Peyer's patch (tissue), 4 donors: ENCODE measurements at places on chromosomes 5 and 9. TPM values are rescaled to one million over a fixed set of nuclear protein-coding genes. Genes with fewer than 3 reads are reported as not detected.
A peak's percentile ranks its signal among the peaks of the same experiment; 100 is the strongest.

GRCh38 chr5:63401436-63402046 is 560.7 kb downstream of the HTR1A start:
- H3K36me3 ChIP-seq, result no peaks in the 10 kb centered on the region
- no peak overlapping the region for H3K27ac ChIP-seq
- H3K4me3 ChIP-seq, result no peak overlapping the region

GRCh38 chr5:119333421-119333851 is 22.4 kb upstream of the TNFAIP8 start:
- no peaks in the 10 kb centered on the region for H3K27me3 ChIP-seq
- H3K27ac ChIP-seq, result peak overlapping the region; percentile 4
- no peaks in the 10 kb centered on the region for H3K36me3 ChIP-seq
- H3K4me3 ChIP-seq, result peak overlapping the region; percentile 16

- H3K27me3 ChIP-seq, result no peaks in the 10 kb centered on the region
- H3K36me3 ChIP-seq, result no peaks in the 10 kb centered on the region
- H3K4me1 ChIP-seq, result no peaks in the 10 kb centered on the region
- DNase-seq, result no peak
- H3K27ac ChIP-seq, result no peak overlapping the region
These were observed 52.9 kb upstream of the VLDLR start for GRCh38 chr9:2568689-2569088.

Gene KCNN2
- not detected for total RNA-seq

Gene LHX2
- total RNA-seq, result not detected

- peaks cover 11% of the 10 kb centered on the region for H3K4me1 ChIP-seq
- no peaks in the 10 kb centered on the region for H3K36me3 ChIP-seq
These were observed 1.3 kb downstream of the ANP32B start for GRCh38 chr9:97984188-97985057.

Gene PPP1R26
- 12.4 TPM for total RNA-seq

GRCh38 chr9:79812507-79813257 is 240.9 kb downstream of the TLE4 start:
- DNase-seq, result peak; percentile 51
- no peaks in the 10 kb centered on the region for H3K4me1 ChIP-seq
- H3K4me3 ChIP-seq, result no peak overlapping the region
- no peaks in the 10 kb centered on the region for H3K36me3 ChIP-seq
- H3K27ac ChIP-seq, result no peak overlapping the region

DNA sequence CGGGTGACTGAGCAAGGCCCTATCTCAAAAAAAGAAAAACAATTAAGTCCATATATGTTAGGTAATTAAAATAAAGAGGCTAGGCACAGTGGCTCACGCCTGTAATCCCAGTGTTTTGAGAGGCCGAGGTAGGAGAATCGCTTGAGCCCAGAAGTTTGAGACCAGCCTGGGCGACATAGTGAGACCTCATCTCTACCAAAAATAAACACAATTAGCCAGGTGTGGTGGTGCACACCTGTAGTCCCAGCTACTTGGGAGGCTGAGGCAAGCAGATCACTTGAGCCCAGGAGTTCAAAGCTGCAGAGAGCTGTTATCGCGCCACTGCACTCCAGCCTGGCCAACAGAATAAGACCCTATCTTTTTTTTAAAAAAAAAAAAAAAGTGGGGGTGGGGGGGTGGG is 12.3 kb downstream of the WHRN start:
- no peaks in the 10 kb centered on the region for H3K27me3 ChIP-seq
- H3K4me3 ChIP-seq, result no peak overlapping the region
- DNase-seq, result no peak
- H3K27ac ChIP-seq, result no peak overlapping the region
- H3K4me1 ChIP-seq, result no peaks in the 10 kb centered on the region
- H3K36me3 ChIP-seq, result no peaks in the 10 kb centered on the region

Gene GALNT12
- 118 TPM for total RNA-seq

Gene ANKRD18A
- 9.0 TPM for total RNA-seq

- DNase-seq, result no peak
- H3K36me3 ChIP-seq, result no peaks in the 10 kb centered on the region
- no peaks in the 10 kb centered on the region for H3K27me3 ChIP-seq
- H3K27ac ChIP-seq, result peak overlapping the region; percentile 1
These were observed 73.0 kb downstream of the MRPS27 start for GRCh38 chr5:72246954-72247442.

DNA sequence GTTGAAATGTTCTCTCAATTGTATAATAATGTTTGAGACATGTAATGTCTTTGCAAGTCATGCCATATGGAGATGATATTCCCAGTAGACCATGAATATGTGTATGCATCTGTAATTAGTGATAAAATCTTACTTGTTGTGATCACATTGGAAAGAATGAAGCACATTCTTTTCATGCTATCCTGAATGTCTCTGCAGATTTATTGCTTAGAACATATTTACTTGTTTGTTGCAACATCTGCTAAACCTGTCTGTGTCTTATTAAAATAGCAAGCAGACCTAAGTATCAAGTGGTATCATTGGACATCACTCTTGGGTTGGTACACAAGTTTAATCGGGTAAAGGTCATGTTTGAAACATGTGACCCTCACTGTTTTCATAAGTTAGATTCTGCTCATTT is 265.5 kb upstream of the CD180 start:
- H3K4me1 ChIP-seq, result no peaks in the 10 kb centered on the region
- H3K27ac ChIP-seq, result no peak overlapping the region
- no peak for DNase-seq
- H3K4me3 ChIP-seq, result no peak overlapping the region
- H3K36me3 ChIP-seq, result no peaks in the 10 kb centered on the region

GRCh38 chr5:16544607-16545374 is 72.0 kb downstream of the RETREG1 start:
- no peaks in the 10 kb centered on the region for H3K27me3 ChIP-seq
- no peak overlapping the region for H3K27ac ChIP-seq
- no peaks in the 10 kb centered on the region for H3K36me3 ChIP-seq
- H3K4me3 ChIP-seq, result no peak overlapping the region

Gene IRX1
- total RNA-seq, result not detected

- no peaks in the 10 kb centered on the region for H3K4me1 ChIP-seq
- H3K36me3 ChIP-seq, result no peaks in the 10 kb centered on the region
- peak overlapping the region; percentile 77 for H3K4me3 ChIP-seq
- no peak for DNase-seq
These were observed 625 bp upstream of the UBLCP1 start for GRCh38 chr5:159262472-159262858.

DNA sequence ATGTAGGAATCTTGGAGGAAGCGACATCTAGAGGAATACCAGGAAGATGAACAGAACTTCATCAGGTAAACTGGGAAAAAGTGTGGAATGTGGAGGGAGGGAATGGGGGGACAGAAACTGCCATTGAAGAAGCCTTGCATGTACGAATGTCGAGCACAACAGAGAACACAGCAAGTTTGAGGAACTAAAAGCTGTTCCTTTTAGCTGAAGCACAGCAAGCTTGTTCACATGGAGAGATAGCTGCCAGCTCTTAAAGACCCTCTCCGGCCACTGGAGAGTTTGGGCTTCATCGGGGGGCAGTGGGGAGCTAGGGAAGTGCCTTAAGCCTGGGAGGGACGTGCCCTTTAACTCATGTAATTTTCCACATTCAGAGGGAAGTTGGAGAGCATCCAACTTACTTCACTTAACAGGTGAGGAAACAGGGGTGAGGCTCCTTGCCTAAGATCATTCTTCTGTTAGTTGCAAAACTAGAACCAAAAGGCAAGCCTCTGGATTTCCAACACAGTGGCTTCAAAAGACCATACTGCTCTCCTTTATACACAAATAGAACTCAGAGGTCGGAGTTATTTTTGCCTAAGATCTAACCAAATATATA is 2.3 kb upstream of the CYFIP2 start:
- H3K27me3 ChIP-seq, result no peaks in the 10 kb centered on the region
- no peak overlapping the region for H3K4me3 ChIP-seq
- H3K4me1 ChIP-seq, result no peaks in the 10 kb centered on the region
- H3K27ac ChIP-seq, result no peak overlapping the region
- H3K36me3 ChIP-seq, result no peaks in the 10 kb centered on the region

- no peaks in the 10 kb centered on the region for H3K4me1 ChIP-seq
- H3K27me3 ChIP-seq, result peaks cover 5% of the 10 kb centered on the region
- no peaks in the 10 kb centered on the region for H3K36me3 ChIP-seq
- H3K4me3 ChIP-seq, result no peak overlapping the region
- H3K27ac ChIP-seq, result no peak overlapping the region
- DNase-seq, result no peak
These were observed 11.2 kb downstream of the CDKN2A start for GRCh38 chr9:21982861-21983560.

DNA sequence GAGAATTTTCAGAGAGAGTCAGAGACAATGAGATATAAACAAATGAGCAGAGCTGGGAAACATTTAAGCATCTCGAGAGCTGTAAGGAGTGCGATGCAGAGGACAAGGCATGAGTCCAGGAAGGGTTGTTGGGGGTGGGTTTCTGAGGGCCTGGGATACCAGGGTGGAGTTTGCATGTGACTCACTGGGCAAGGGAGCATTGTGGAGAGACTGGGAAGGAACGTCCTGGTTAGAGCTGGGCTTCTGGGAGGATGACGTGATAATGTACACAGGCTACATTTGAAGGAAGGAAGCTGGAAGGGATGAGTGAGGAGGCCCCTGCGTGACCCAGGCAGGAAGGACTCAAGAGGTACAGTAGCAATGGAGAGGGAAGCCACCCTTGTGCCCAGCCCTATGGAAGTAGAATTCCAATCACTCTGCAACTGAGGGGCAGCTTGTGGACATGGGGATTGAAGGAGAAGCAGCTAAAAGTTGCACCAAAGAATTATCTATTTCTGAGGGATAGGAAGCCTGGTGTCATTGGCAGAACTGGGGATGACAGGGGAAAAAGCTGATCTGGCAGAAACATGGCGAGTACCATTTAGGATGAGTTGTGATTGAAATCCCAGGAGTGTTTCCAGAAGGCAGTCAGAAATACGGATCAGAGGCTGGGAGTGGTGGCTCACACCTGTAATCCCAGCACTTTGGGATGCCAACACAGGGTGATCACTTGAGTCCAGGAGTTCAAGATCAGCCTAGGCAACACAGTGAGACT is 59.3 kb upstream of the AFAP1L1 start:
- no peaks in the 10 kb centered on the region for H3K27me3 ChIP-seq
- no peak for DNase-seq
- H3K27ac ChIP-seq, result peak overlapping the region; percentile 52
- no peaks in the 10 kb centered on the region for H3K36me3 ChIP-seq
- H3K4me3 ChIP-seq, result no peak overlapping the region
- H3K4me1 ChIP-seq, result no peaks in the 10 kb centered on the region

Gene PTGDS
- total RNA-seq, result 4.4 TPM

Gene DNAI1
- not detected for total RNA-seq

GRCh38 chr9:97293818-97294217 is 13.6 kb upstream of the CCDC180 start:
- peaks cover 17% of the 10 kb centered on the region for H3K36me3 ChIP-seq
- no peak for DNase-seq
- peak overlapping the region; percentile 35 for H3K27ac ChIP-seq
- H3K27me3 ChIP-seq, result no peaks in the 10 kb centered on the region
- no peak overlapping the region for H3K4me3 ChIP-seq
- H3K4me1 ChIP-seq, result no peaks in the 10 kb centered on the region

- no peaks in the 10 kb centered on the region for H3K27me3 ChIP-seq
- no peak overlapping the region for H3K27ac ChIP-seq
- no peak overlapping the region for H3K4me3 ChIP-seq
- H3K36me3 ChIP-seq, result no peaks in the 10 kb centered on the region
These were observed 130.1 kb downstream of the C5orf15 start for GRCh38 chr5:133838286-133838685.

DNA sequence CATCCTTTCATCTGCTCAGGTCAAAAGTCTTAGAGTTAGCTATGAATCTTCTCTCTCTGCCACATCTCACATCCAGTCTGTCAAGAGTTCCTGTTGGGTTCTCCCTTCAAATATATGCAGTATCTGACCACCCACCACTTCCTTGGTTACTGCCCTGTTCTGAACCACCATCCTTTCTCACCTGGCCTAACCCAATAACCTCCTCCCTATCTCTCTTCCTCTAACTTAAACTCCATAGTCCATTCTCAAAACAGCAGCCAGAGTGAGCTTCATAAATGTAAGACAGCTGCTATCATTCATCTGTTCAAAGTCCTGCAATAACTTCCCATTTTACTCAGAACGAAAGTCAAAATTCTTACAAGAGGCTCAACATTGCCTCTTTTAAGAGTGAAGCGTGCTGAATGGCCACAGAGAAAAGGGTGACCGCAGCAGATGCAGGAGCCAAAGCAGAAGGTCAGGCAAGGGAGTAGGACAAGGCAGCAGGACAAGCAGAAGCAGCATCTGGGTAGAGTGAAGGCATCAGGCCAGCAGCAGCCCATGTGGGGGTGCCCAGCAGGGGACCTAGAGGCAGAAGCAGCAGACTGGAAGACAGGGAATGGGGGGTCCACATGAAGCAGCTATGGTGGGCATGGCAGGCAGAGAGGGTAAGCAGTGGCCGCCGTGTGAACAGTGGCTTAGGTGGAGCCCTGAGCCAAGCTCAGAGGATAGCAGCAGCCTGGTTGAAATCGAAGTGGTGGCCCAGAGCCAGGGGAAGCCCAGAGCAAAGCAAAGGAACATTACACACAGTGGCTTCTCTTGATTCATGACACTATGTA is 39.3 kb upstream of the CDC42SE2 start:
- H3K4me3 ChIP-seq, result no peak overlapping the region
- DNase-seq, result peak; percentile 59

- H3K27me3 ChIP-seq, result no peaks in the 10 kb centered on the region
- no peak for DNase-seq
- H3K4me1 ChIP-seq, result no peaks in the 10 kb centered on the region
- no peak overlapping the region for H3K4me3 ChIP-seq
These were observed 76.3 kb upstream of the ORM1 start for GRCh38 chr9:114246558-114246957.

DNA sequence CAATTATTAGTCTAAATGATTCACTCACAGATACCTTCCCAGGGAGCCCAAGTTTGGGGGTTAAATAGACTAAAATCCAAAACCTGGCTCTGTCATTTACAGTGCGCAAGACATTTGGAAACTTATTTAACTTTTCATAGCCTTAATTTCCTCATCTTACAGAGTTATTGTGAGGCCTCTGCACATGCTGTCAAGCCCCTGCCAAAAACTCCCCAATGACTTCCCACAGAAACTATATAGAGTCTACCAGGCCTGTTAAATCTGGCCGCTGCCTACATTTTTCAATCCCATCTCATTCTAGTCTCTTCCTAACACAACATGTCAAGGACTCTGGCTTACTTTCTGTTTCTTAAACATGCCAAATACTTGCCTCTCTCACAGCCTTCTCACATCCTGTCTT is 412.5 kb downstream of the ELAVL2 start:
- H3K27ac ChIP-seq, result no peak overlapping the region
- H3K27me3 ChIP-seq, result no peaks in the 10 kb centered on the region
- no peaks in the 10 kb centered on the region for H3K36me3 ChIP-seq
- no peaks in the 10 kb centered on the region for H3K4me1 ChIP-seq

GRCh38 chr5:176734756-176735342 is 75.5 kb upstream of the UNC5A start:
- no peak overlapping the region for H3K4me3 ChIP-seq
- no peak for DNase-seq
- H3K4me1 ChIP-seq, result no peaks in the 10 kb centered on the region
- H3K27ac ChIP-seq, result no peak overlapping the region
- no peaks in the 10 kb centered on the region for H3K36me3 ChIP-seq

- H3K36me3 ChIP-seq, result no peaks in the 10 kb centered on the region
- H3K27me3 ChIP-seq, result no peaks in the 10 kb centered on the region
- H3K4me3 ChIP-seq, result no peak overlapping the region
- no peaks in the 10 kb centered on the region for H3K4me1 ChIP-seq
These were observed 311.2 kb upstream of the SEMA6A start for GRCh38 chr5:116885825-116886224.

GRCh38 chr5:147558826-147559225 is 49.0 kb upstream of the DPYSL3 start:
- no peaks in the 10 kb centered on the region for H3K36me3 ChIP-seq
- no peaks in the 10 kb centered on the region for H3K4me1 ChIP-seq
- H3K4me3 ChIP-seq, result no peak overlapping the region
- no peak overlapping the region for H3K27ac ChIP-seq
- H3K27me3 ChIP-seq, result no peaks in the 10 kb centered on the region

GRCh38 chr9:73038089-73038509 is 85.2 kb upstream of the ALDH1A1 start:
- H3K4me1 ChIP-seq, result no peaks in the 10 kb centered on the region
- no peaks in the 10 kb centered on the region for H3K36me3 ChIP-seq
- DNase-seq, result no peak
- H3K27me3 ChIP-seq, result no peaks in the 10 kb centered on the region
